ENCODE measurements at places on chromosomes 7 and 10.

DNA sequence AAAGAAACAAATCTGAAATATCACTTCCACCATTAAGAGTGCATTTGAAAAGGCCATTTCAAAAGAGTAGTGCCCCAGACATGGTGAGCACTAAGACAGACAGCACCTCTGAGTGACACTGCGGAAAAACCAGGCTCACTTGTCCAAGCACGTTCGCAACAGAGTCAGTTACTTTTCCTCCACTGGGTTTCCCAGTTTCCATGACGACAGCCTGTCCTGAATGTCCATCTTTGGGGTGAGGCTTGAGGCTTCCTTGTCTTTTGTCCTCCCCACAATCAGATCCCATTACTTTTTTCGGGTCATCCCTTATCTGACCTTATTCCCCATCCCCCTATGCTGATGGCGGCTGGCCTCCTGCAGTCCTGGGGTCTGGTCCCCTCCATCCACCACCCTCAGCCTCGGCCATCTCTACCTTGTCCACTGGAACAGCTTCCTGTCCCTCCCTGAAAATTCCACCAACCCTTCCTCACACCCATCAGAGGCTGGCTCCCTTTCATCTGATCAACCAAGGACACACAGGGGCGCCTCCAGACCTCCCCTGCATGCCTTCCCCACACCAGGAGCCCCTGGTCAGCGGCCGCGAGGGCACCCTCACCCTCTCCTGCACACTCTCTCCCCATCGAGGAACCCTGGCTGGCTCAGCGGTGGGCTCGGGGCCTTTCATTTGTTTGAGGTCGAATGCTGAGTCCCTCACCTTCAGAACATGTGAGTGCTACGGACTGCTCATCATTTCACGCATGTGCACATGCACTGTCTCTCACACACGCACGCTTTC lies 363.6 kb downstream of the DNAJB6 start:
- DNase-seq, result no peak

GRCh38 chr10:128693493-128694131 lies 567.4 kb upstream of the MKI67 start:
- DNase-seq, result no peak

DNA sequence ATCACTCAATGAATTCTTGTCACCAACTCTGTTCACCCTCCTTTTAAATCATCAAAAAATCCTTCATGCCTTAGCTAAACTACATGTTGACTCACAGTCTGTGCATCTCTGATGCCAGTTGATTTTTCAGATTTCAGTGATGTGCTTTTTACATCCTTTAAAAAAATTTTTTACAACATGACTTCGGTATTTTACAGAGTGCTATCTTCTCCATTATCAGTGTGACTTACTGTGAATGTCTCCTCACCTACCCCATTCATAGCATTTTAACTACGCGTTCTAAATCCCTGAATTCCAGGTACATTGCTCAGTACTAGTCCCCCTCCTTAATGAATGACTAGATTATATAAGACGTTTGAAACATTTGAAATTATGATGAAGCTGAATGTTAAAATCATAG lies 98.7 kb downstream of the DNAH11 start:
- DNase-seq, result no peak

- no peak for DNase-seq
Measured at GRCh38 chr10:1538121-1538520, 199.2 kb downstream of the ADARB2 start.

- DNase-seq, result no peak
Measured at GRCh38 chr7:66100408-66101050, 14.1 kb upstream of the CRCP start.

All from stimulated activated CD4-positive, alpha-beta T cell treated with anti-CD3 and anti-CD28 coated beads, Interleukin-12 subunit alpha, Interleukin-12 subunit beta, amount 100 ng/mL, for 48 hours (primary cell).